CD4-positive, alpha-beta T cell treated with Interleukin-4 for 4 hours (primary cell): ENCODE measurements at places on chromosomes 3 and 15.

DNA sequence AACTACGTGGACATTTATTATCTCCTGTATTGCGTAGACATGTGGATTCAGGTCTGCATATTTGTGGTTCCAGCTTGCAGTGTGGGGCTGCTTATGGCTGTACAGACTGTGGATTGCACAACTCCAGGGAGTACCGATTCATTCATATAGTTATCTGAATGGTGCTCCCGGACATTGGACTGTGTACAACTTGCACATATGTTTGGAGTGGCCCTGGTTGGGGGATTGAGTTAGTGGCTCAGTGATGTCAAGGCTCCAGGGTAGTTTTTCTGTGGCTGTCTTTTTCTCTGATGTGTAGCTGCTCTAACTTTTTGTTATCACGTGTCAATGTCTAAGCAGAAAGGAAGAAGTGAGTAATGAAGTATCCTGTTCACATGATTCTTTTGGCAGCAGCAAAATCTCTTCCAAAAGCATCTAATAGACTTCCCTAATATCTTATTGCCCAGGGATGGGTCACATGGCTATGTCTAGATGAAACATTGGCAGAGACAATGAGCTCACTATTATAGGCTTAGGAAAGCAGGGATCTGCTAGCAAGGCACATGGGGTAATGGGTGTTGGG is 15.8 kb downstream of the ST3GAL6 start:
- no peak for DNase-seq

DNA sequence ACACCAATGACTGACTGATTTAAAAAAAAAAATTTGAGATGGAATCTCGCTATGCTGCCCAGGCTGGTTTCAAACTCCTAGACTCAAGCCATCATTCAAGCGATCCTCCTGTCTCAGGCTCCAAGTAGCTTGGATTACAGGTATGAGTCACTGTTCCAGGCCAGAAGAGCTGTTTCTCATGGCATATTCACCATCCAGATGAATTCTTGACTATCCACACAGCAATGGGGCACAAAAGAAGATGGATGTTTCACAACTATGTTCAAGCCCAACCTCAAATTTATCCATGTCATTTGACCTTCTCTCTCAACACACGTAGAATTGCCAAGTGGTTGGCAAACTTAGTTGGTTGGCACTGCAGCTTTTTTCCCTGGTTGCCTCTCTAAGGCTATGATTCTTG is 40.6 kb downstream of the PRICKLE2 start:
- DNase-seq = no peak

DNA sequence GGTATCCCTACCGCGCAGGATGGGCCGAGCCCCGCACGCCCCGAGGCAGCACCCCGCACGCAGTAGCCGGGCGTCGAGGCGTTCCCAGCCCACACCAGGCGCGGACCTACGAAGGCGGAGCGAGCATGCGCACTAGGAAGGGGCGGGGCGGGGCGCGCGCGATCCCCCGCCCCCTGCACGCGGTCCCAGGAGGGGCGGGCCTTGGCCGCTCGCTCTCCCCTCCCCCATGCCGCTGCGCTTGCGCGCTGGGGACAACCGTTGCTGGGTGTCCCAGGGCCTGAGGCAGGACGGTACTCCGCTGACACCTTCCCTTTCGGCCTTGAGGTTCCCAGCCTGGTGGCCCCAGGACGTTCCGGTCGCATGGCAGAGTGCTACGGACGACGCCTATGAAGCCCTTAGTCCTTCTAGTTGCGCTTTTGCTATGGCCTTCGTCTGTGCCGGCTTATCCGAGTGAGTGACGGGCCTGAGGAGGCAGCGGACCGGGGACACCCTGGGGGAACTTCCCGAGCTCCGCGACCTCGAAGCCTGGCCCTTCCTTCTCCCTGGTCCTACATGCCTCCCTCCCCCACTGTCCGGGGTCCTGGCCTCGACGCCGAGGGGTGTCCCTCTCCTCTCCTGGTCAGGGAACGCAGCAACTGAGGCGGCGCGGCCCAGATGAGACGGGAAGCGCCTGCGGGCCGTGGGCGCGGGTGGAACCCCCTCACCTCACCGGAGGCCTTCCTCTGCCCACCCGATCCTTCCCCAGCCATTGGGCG is at the start of gene SPESP1:
SPESP1 (plus strand) TSS at position 258 of the 755 bp plus-strand sequence; CDS start at position 387, 129 bp downstream.
- DNase-seq = peak; percentile 17

DNA sequence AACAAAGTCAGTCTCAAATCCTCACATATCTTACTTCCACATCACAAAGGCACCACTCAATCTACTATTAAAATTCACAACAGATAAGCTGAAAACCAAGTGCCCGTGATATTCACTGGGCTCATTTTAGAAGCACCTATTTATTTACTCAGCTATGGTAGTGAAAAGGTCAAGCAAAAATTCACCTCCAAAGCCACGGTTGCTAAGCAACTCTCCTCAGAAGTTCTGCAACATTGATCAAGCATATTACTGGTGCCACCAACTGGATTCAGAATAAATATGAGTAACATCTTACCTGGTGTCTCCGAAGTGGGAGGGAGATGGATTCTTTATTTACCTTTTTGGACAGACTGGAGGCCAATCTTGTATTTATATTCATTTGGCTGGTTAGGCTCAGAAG is 714.8 kb downstream of the FHIT start:
- DNase-seq = no peak

DNA sequence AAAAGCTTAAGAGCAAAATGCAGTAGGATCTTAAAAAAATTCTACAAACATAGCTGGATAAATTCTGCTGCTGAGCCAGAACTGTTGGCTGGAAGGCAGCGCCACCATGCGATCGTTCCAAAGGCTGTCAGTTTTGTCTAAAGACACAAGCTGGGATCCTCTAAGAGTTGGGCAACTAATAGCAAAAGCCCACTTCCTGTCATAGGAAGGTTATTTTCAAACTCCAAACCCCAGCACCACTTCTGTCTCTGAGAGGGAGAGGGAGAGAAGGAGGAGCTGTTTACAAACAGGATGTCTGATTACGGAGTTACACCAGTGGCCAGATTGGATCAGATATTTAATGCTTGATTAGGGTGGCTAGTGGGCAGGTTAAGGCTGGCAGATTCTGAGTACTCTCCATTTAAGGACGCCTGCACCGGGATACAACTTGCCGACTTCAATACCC is 44.0 kb downstream of the EIF4E3 start:
- DNase-seq = no peak

DNA sequence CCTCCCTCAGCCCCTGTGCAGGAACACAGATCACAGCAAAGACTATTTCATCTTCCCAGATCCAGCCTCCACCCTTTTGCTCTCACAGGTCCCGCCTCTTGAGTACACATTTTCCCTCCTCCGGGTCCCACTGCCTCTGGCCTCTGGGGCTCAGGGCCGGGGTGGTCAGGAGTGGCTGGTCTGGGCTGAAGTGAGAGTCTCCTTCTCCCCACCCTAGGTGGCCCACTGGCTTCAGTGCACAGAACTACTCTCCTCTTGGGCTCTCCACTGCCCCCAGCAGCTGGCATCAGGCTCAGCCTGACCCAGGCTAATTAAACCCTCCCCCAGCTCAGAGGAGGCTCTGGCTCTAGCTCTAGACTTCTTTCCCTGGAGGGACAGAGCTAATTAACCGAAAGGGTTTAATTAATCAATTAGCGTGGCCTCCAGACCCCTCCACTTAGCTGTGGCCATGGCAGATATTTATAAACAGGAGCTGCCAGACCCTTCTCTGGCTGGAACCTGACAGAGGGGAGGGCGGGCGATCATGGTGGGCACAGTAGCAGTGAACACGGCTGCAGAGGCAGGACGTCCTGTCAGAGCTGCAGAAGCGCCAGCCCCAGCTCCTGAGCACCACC is 15.1 kb downstream of the DUSP7 start:
- no peak for DNase-seq

DNA sequence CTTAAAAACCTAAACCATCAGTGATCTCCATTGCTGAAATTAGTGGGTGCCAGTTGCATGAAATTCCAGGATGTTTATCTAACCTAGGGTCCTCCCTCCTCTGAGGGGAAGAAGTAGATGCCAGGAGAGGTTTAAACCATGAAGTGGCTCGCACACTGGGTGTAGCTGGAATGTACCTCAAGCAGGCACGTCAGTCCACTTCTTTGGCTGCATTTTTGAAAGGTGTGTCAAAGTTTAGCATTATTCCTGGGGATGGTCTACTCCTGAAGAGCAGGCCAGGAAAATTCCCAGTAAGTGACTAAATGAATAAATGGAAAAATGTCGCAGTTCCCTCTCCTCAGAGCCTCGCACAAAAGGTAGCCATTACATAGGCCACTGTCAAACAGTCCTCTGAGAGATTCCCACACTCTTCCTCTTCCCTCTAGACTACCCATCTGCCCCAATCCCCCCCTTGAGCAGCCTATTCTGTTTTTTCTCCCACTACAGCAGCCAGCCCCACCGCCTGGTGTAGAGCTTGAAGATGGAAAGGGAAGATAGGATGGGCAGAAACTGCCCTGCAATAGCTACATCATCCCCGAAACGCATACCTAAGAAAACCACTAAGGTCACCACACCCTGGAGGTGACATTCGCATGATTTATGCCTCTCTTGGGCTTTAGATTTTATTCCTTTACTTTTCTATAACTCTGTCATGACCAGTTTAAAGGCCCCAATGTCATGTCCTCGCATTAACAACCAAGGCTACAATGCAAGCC is 655 bp upstream of the TMOD3 start:
- no peak for DNase-seq

GRCh38 chr3:56928379-56929068 is 126.8 kb upstream of the ARHGEF3 start:
- DNase-seq = peak; percentile 74

DNA sequence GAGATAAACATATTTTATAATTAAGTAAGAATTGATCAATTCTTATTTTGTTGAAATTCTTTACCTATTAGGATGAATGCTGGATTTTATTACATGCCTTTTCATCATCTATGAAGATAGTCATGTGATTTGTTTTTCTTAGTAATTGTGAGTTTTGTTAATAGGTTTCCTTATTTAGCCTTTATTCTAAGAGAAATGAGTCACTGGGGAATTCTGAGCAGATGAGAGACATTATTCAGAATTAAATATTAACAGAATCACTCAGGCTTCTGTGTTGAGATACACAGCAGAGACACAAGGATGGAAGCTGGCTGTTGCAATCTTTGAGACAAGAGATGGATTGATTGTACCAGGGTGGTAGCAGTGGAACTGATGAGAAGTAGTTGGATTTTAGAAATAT is 7.4 kb upstream of the ANO10 start:
- DNase-seq = no peak

- DNase-seq = no peak
These were observed 23.9 kb upstream of the SLC12A8 start for GRCh38 chr3:125236331-125236903.

DNA sequence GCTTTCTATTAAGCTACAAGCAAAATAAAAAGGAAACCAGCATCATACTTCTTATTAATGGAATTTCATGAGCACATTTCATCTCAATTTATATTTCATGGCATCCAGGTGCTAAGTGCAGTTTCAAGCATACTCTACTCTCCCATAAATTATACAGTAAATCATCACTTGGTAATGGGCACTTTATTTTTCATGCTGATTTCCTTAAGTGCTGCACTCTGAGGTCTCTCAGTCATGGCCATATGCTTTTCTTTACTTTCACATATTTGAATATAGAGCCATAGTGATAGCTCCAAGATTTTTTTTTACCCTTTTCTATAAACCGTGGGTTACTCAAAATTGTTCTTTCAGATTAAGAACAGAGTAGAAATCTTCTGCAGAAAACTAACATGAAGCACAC is 1505.7 kb upstream of the CADM2 start:
- no peak for DNase-seq

DNA sequence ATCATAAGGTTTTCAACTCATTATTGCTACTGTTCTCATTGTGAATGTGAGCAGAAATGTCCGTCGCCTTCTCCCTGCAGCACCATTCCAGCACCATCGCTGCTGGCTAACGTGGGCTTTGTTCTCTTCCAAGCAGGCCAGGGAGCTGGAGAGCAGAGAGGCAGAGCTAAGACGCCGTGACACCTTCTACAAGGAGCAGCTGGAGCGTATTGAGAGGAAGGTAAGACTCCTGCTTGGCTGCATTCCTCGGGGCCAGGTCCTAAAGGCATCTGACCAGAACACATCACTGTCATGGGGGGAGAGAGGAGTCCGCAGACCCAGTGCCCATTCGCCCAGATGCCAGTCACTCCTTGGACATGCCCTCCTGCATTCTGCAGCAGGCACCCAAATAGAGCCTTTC is 130.4 kb upstream of the PLXNA1 start:
- DNase-seq = no peak
